ENCODE measurements at places on chromosomes 5 and 9.

GRCh38 chr5:169085212-169085611 is 215.7 kb downstream of the SLIT3 start:
- no peaks in the 10 kb centered on the region for H3K27me3 ChIP-seq
- H3K4me3 ChIP-seq = no peak overlapping the region
- no peaks in the 10 kb centered on the region for H3K36me3 ChIP-seq
- H3K4me1 ChIP-seq = peaks cover 48% of the 10 kb centered on the region
- peak; percentile 24 for DNase-seq

GRCh38 chr5:140367256-140368013 is 7.4 kb downstream of the SLC4A9 start:
- no peaks in the 10 kb centered on the region for H3K4me1 ChIP-seq
- no peak overlapping the region for H3K4me3 ChIP-seq
- no peak for DNase-seq

DNA sequence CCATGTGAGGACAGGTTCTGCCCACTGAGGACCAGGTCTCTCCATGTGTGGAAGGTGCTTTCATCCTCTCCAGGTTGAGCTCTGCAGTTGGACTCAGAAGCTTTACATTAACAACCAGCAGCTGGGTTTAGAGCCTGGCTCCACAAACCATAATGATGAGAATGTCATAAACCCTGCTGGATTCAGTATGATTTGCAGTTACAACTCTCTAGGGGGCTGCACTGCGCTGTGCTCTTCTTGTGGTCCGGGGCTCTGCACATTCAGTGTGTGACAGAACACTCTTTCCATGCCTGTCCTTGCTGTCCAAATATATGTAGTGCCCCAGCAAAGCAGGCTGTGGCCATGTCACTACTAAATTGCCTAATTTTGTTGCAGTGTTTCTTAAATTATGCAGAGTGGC is 334.3 kb downstream of the ICE1 start:
- no peak overlapping the region for H3K4me3 ChIP-seq
- no peaks in the 10 kb centered on the region for H3K36me3 ChIP-seq
- no peak for DNase-seq
- no peaks in the 10 kb centered on the region for H3K4me1 ChIP-seq

- no peak for DNase-seq
- H3K4me1 ChIP-seq = no peaks in the 10 kb centered on the region
- no peak overlapping the region for H3K27ac ChIP-seq
- no peak overlapping the region for H3K4me3 ChIP-seq
- H3K27me3 ChIP-seq = no peaks in the 10 kb centered on the region
These were observed 21.9 kb upstream of the MED10 start for GRCh38 chr5:6399980-6400910.

DNA sequence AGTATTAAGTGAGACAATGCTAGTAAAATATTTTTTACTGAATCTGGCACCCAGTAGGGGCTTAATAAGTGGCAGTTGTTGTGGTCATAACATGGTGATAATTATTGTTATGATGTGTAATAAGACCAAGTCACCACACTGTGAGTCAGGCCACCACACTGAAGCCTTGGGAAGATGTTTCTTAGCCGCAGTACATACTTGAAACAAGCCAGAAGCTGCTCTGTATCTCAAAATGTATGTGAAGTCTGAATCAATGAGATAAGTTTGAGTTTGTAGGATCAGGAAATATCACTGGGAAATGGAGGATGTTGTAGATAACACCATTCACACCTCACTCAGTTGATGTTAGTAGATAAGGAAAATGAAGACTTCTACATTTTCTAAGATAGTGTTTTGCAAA is 51.3 kb upstream of the PTPN3 start:
- H3K36me3 ChIP-seq = no peaks in the 10 kb centered on the region
- H3K4me3 ChIP-seq = no peak overlapping the region
- H3K27ac ChIP-seq = no peak overlapping the region
- no peaks in the 10 kb centered on the region for H3K4me1 ChIP-seq

- no peak for DNase-seq
- no peaks in the 10 kb centered on the region for H3K36me3 ChIP-seq
- H3K4me3 ChIP-seq = no peak within 1 kb of the TSS
- H3K27me3 ChIP-seq = no peaks in the 10 kb centered on the region
- no peak within 1 kb of the TSS for H3K27ac ChIP-seq
These were observed at the start of gene MYOZ3 for GRCh38 chr5:150661086-150661485. Gene MYOZ3, plus strand, starts transcription at chr5:150661251. Its CDS starts 1,691 bp downstream, at chr5:150662942.

- H3K27ac ChIP-seq = no peak overlapping the region
- H3K4me1 ChIP-seq = no peaks in the 10 kb centered on the region
- no peak overlapping the region for H3K4me3 ChIP-seq
- no peak for DNase-seq
- no peaks in the 10 kb centered on the region for H3K36me3 ChIP-seq
These were observed 150.7 kb downstream of the DMRT2 start for GRCh38 chr9:1200847-1201251.

DNA sequence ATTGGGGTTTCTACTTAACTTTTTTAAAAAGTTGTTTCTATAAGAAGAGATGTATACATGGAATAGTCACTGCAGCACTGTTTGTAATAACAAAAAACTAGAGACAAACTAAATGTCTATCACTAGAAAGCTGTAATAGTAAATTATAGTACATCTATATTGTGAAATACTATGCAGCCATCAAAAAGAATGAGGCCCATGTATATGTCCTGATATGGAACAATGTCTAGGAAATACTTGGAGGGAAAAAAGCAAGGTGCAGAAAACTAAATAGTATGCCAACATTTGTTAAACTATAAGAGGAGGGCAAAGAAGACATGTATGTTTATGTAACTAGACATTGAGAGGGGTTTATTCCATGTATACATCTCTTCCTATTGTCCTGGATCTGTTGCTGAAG is 2.9 kb upstream of the RAB14 start:
- H3K27ac ChIP-seq = no peak overlapping the region
- H3K4me3 ChIP-seq = no peak overlapping the region
- no peaks in the 10 kb centered on the region for H3K36me3 ChIP-seq
- peaks cover 10% of the 10 kb centered on the region for H3K4me1 ChIP-seq
- H3K27me3 ChIP-seq = peaks cover 4% of the 10 kb centered on the region

- H3K4me3 ChIP-seq = no peak overlapping the region
- DNase-seq = no peak
These were observed 50.2 kb upstream of the DNAH5 start for GRCh38 chr5:13994621-13995253.

GRCh38 chr5:147305147-147305546 is 70.3 kb downstream of the STK32A start:
- H3K4me3 ChIP-seq = no peak overlapping the region
- DNase-seq = no peak
- H3K27ac ChIP-seq = no peak overlapping the region
- H3K36me3 ChIP-seq = no peaks in the 10 kb centered on the region
- H3K4me1 ChIP-seq = no peaks in the 10 kb centered on the region
- no peaks in the 10 kb centered on the region for H3K27me3 ChIP-seq

- H3K36me3 ChIP-seq = no peaks in the 10 kb centered on the region
- H3K27me3 ChIP-seq = no peaks in the 10 kb centered on the region
- H3K4me1 ChIP-seq = no peaks in the 10 kb centered on the region
- no peak for DNase-seq
- no peak overlapping the region for H3K27ac ChIP-seq
These were observed 28.1 kb upstream of the CYLC2 start for GRCh38 chr9:102966999-102967398.

DNA sequence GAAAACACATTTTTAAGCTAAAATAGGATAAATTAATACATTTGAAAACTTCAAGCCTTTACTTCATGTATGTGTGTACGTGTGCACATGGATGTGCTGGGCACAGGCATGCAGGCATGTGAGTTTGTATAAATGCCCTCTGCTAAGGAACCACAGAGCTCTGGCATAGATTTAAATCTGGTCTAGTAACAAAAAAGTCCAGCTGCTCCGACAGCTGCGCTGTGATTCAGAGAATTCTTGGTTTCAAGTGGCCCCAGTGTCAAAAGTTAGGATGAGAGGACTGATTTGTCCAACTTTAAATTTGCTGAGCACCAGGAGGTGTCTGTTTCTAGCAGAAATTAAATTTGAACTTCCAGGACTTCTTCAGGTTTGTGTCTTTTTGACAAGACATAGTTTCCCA is 203.7 kb upstream of the TUT7 start:
- no peak overlapping the region for H3K27ac ChIP-seq
- H3K36me3 ChIP-seq = no peaks in the 10 kb centered on the region
- no peak for DNase-seq
- peaks cover 9% of the 10 kb centered on the region for H3K4me1 ChIP-seq

GRCh38 chr5:172901788-172902496 is 57.3 kb upstream of the RPL26L1 start:
- no peak overlapping the region for H3K27ac ChIP-seq
- DNase-seq = no peak
- no peaks in the 10 kb centered on the region for H3K27me3 ChIP-seq
- no peaks in the 10 kb centered on the region for H3K36me3 ChIP-seq

GRCh38 chr5:180313677-180314505 is 22.0 kb upstream of the MAPK9 start:
- no peaks in the 10 kb centered on the region for H3K36me3 ChIP-seq
- DNase-seq = no peak
- no peaks in the 10 kb centered on the region for H3K4me1 ChIP-seq
- no peak overlapping the region for H3K4me3 ChIP-seq

DNA sequence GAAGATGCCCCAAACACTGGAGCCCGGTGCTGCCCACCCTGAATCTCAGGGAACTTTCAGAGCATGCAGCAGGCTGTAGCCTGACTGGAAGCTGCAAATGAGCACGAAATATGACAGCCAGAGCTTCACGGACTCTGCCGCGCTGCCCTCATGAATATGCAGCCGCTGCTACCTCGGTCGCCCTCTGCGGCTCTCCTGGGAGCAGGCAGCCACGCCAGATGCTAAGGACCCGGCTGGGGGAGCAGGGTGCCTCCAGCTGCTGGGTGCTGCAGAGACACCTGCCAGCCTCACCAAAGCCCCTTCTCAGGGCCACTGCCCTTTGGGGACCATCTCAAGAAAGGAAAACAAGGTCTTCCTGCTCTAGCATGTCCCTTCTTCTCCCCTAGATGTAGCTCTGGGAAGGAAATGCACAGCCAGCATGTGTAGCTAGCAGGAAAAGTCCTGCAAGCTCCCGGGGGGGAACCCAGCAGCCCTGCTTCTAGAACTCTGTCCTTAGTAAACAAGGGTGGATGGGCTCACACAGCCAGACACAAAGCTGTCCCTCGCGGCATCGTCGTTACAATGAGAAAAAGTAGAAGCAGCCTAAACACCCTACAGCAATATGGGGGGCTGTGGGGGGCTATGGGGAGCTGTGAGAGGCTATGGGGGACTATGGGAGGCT is 56.8 kb upstream of the OLFM1 start:
- no peak overlapping the region for H3K27ac ChIP-seq
- H3K4me3 ChIP-seq = no peak overlapping the region
- H3K36me3 ChIP-seq = no peaks in the 10 kb centered on the region
- DNase-seq = no peak
- no peaks in the 10 kb centered on the region for H3K27me3 ChIP-seq

DNA sequence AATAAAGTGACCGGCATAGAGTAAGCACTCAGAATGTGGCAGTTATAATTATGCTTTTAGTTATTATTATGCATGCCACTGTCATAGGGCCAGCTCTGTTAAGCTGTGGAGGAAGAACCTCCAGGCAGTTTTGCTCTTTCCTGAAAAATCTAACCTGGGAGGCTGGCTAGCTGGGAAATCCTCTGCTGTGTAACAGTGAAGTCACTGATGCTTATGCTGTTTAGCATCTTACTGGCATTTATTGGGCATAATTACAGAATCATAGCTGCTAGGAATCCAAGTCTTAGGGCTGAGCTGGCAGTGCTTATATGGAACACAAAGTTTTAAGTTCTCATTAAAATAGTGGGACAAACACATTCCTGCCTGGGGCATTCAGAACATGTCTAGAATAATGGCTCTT is 5.5 kb upstream of the GSN start:
- no peak for DNase-seq
- H3K36me3 ChIP-seq = no peaks in the 10 kb centered on the region
- H3K27me3 ChIP-seq = peaks cover 49% of the 10 kb centered on the region
- H3K27ac ChIP-seq = no peak overlapping the region

GRCh38 chr9:129826344-129826743 is 2.4 kb upstream of the TOR1A start:
- H3K4me1 ChIP-seq = no peaks in the 10 kb centered on the region
- no peaks in the 10 kb centered on the region for H3K27me3 ChIP-seq
- H3K36me3 ChIP-seq = no peaks in the 10 kb centered on the region
- no peak overlapping the region for H3K27ac ChIP-seq

DNA sequence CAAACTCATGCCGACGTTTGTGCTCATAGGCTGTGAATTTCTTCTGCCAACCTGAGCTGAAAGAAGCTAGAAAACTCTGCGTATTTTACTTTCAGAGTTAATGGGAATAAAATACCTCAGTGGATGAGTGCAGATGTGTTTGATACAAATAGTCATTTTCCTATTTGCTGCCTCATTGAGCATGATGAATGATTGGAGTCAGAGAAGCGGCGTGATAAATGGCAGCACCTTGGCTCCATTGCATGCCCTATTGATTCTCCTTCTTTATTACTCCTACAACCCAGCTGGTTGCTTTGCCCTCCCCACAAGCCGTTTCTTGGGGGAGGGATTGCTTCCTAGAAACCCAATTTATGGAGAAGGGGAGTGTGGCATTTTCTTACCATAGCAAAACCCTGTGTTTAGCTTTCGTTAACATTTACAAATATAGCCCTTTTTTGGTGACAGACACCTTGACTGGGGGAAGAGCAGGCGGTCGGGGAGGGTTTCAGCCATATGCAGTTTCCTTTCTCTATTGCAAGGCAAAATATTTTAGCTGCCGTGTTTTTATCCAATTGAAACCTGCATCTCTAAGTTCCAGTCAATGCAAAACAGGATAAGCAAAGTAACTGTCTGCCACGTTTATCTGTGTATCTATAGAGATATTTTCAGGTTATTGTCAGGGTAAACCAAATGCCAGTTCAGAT is 93.1 kb upstream of the TBCA start:
- no peak for DNase-seq
- H3K36me3 ChIP-seq = no peaks in the 10 kb centered on the region
- no peak overlapping the region for H3K4me3 ChIP-seq

DNA sequence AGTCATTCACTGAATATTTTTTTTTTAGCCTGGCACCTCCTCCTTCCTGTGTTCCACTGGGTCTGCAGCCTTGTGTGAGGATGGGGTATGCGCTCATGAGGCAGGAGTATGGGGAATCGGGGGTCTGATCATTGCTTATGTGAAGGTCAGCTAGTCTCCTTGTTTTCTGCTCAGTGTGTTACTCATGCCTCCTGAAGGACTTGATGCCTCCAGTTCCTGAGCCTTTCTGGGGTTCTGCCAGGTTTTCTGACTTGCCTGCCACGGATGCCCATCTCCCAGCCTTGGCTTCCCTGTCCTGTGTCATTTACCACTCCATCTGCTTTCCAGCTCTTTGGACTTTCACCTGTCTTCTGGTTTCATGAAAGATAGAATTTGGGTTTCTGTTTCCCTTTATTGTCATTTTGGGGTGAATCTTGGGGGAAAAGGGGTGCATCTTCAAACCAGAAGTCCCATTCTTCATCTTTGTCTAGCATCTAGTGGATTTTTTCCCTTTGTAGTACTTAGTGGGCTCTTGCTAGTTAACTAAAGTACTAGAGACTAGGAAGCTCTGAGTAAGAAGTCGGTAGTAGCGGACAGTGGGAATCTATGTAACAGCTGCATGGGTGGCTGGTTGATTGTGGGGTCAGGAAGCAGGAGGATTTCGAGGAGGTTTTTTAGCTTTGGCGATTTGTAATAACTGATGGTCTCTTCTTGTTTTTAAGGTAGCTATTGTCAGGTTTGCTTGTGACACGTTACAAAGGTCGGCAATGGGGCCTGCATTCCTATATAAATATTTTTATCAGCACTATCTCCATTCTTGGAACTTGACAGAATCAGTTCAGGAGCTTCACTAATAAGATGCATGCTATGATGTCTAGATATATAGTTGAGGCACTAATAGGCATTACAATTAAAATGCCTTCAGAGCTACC is 8.2 kb downstream of the OTULIN start:
- H3K27me3 ChIP-seq = no peaks in the 10 kb centered on the region
- H3K27ac ChIP-seq = no peak overlapping the region
- no peak for DNase-seq

Measured in neural progenitor cell (in vitro differentiated cells).